Liver (tissue), 10 donors: ENCODE measurements at places on chromosomes 16 and 17.
A peak's percentile ranks its signal among the peaks of the same experiment; 100 is the strongest.

GRCh38 chr17:61389670-61390478 is 9.8 kb upstream of the TBX2 start:
- peak; percentile 68 for DNase-seq

- DNase-seq = peak; percentile 76
Measured at GRCh38 chr17:7673239-7673638, 14.1 kb downstream of the TP53 start.

DNA sequence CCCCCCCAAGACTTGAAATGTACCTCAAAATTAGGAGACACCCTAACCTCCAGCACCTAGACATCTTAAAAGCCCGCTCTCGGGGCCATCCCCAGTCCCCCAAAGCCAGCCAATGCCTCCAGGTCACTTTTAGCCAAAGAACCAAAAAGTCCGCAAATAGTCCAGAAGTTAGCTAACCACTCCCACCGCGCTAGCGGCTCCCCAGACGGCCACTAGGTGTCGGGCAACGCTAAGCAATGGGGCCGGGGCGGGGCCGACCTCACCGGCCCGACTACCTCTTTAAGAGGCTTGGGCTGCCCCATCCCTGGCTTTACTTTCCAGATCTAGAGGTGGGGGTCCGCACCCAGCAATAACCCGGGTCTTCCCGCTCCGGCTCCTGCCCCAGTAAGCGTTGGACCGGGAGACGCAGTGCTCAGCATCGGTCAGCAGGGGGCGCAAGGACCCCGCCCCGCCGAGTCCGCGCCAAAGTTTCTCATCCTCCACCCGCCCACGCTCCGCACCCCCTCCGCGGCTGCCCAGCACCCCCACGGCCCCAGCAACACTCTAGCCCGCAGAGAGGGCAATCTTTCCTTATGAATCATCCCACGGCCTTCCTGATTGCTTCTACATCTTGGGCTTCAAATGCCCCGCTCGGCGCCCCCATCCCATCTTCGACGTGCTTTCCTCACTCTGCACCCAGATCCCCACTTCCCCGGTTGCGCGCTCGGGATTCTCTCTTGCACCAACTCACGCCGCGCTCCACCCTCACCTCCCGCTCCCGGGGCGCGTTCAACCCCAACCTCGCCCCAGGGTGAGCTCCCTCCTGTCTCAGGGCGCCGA is 765 bp downstream of the COL1A1 start:
- peak; percentile 87 for DNase-seq

DNA sequence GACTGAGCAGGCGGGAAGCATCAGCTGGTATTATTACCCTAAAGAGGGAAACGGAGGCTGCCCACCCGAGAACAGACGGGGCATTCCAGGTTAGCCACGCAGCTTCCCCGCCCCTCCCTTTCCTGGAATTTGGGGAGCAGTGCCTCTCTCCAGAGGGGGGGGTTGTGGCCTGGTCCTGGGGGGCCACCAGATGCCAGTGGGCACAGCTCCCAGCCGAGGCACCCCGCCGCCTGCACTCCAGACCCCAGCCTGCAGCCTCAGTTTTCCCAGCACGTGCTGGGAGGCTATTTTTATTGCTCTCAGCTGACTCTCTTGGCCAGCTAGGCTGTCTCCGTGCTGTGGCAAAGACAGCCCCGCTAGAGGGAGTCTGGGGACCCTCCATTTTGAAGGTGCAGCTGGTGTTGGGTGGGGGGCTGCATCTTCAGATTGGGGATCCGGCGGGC is 62.7 kb upstream of the GSE1 start:
- no peak for DNase-seq

- no peak for DNase-seq
Measured at GRCh38 chr17:54063639-54064038, 240.9 kb downstream of the KIF2B start.

- DNase-seq = no peak
Measured at GRCh38 chr17:49239963-49240362, 9.4 kb upstream of the PHOSPHO1 start.

DNA sequence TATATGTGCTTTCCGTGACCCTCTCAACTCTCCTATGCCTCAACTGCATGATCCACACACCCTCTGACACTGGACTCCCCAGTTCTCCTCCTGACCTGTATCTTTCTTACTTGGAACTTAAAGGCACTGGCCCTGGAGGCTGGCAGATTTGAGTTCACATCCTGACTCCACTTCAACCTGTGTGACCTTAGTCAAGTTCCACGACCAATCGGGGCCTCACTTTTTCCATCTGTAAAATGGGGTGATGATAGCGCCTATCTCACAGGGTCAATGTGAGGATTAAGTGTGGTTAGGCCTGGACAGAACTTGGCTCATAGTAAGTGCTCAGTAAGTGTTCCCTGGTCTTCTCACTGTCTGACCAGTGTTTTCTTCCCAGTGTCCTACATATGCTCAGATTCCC is 25.1 kb downstream of the MARF1 start:
- no peak for DNase-seq

- DNase-seq = peak; percentile 82
Measured at GRCh38 chr17:19766421-19767270, 18.5 kb upstream of the ALDH3A1 start.

- DNase-seq = no peak
Measured at GRCh38 chr16:3171181-3171854, 16.7 kb upstream of the OR1F1 start.

DNA sequence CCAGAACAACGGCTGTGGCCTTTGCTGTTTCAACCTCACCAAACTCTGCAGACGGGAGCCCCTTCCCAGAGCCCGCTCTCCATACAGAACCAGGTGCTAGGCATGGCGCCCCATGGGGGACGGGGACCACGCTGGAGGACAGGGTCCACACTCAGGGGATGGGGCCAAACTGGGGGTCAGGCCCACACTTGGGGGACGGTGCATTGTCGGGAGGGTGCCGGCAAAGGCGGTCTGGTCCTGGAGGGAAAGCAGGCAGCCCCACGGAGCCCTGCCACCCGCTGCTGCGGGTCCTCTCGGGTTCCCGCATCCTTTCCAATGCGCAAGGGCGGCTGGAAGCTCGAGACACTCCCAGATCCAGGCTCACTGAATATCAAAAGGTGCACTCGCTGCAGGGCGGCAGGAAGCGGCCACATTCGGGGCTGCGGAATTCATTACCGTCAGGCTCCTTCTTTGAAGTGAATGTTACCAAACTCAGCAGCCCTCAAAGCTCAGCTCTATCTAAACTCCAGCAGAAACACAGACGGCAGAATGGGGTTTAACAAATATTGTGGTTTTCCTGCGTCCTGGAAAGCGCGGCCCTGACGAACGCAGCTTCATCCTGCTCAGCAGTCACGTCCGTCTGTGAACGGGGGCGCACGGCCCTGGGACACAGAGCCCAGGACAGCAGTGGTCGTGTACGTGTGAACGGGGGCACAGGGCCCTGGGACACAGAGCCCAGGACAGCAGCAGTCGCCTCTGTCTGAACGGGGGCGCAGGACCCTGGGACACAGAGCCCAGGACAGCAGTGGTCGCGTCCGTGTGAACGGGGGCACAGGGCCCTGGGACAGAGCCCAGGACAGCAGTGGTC is 41.3 kb downstream of the LMF1 start:
- DNase-seq = no peak

GRCh38 chr16:88532434-88533241 is 37.6 kb upstream of the ZC3H18 start:
- DNase-seq = peak; percentile 35

DNA sequence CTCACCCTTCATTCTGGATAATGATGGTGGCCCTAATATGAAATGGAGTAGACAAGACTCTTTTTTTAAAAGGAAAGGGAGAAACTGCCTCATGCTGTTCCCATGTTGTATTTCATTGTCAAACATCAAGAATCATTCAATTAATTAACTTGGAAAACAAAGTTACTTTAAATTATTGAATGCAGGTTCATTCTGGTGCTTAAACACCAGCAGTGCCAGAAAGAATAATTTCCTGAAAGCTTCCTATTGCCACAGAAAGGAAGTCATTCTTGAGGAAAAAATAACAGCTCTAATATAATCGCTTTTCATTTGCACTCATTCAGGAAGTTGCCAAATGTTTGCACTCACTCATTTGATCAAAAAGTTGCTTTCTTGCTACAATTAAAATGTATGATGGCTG is 497.1 kb upstream of the CDH11 start:
- no peak for DNase-seq

DNA sequence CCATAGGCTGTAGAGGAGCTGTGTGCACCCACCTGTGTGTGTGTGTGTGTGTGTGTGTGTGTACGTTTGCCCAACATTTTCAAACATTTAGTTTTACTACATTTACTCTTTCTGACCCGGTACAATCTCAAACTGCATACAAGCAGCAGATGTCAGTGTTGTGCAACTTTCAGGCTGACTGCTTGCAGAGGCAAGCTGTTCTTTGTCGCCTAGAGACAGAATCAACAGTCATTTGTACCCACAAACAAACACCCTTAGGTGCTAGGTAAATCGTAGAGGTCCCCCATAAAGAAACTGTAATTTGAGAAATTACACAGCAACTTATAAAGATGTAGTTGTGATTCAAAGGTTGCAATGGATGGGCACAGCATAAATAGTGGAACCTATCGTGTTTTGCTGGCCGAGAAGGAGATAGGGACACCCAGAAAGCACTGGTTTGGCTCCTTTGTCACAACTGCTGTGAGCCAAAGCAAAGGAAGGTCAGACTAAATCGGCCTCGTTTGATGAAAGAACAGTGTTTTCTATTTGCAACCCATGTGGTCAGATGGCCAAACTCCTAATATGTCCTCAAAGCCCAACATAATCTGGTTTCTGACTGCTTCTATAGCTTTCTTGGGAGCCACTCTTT is 478.4 kb downstream of the TOX3 start:
- no peak for DNase-seq

GRCh38 chr16:3122926-3123570 is 10.7 kb downstream of the ZNF205 start:
- DNase-seq = no peak

DNA sequence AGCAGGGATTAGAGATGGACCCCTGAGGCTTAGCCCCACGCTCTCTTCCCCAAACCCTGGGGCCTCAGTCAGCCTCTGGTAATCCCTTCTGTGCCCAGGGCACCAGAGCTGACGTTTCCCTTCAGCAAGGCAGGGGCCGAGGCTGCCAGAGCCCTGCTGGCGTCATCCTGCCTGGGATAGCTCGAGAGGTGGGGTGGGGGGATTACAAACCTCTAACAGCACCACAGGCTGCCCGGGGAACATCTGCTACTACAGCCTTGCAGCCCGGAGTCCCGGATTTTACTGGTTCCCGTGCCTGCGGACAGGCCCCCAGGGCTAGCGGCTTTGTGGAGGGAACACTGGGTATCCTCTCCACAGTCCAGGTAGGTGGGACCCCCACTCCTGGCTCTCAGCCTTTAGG is at the start of gene AANAT:
Gene AANAT, plus strand, starts transcription at position 238 of the 400 bp plus-strand sequence. CDS start 1,144 bp downstream, outside the sequence.
- DNase-seq = no peak

DNA sequence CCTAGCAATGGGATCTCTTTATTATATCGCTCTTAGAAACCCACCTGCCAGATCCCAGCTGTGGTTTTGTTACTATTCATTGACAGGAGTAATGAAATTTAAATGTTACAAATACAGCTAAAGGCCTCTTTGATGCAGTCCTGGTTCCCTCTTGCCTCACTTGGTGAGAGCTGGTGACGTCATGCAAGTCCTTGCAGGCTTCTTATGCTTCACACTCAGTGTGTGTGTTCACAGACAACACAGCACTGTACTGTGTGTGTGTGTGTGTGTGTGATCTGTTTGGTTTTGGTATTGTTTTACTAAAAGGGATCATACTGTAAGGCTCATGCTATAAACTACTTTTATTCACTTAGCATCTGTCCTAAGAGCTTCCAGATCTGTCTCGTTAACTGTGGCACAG is 75.0 kb downstream of the USP22 start:
- no peak for DNase-seq

GRCh38 chr17:53472586-53472985 is 350.1 kb upstream of the KIF2B start:
- no peak for DNase-seq

DNA sequence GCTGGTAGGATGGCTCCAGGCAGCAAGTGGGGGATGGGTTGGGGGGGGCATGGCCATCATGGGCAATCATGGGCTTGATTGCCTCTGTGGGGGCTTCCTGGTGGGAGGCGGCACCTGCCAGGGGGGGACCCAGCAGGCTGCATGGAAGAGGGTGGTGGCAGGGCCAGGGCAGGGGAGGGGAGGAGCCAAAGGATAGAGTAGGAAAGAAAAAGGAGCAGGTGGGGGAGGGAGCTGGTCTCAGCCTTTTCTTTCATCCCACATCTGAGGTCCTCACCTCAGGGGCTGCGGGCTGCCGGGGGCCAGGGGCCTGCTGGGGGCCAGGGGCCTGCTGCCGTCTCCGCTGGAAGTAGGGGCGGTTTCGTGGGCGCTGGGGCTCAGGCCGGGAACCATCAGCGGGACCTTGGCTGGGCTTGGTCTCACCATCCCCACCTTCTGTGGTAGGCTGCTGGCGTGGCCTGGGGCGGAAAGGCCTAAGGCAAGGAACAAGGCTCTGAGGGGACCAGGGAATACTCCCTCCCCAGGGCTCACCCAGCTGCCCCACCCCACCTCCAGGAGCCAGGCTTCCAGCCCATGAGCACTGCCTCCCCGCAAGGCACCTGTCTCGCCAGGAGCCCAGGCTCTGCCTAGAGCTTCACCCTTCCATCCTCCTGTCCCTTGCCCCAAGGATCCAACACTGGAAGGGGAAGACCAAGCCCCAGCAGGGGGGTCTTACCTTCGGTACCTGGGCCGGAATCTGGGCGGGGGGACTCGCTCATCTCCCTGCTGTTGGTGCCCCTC is 5.0 kb downstream of the YBX2 start:
- no peak for DNase-seq

DNA sequence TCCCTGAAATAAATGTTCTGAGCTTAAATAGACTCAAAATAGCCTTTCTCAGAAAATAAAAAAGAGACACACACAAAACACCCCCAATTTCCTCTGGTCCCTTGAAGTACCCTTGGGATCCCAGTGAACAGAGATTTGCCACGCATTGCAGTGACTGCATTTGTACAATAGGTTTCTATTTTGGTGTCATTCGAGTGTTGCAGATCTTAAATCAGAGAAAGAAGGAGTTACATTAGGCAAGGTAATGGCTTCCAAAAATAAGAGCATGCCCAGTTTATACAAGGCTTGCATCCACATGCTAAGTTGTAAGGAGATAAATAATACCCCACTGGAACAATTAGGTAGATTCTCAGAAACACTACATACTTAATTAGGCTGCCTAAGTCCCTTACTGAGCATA is 2.2 kb downstream of the TOX3 start:
- DNase-seq = no peak
